ENCODE measurements at places on chromosomes 2 and 18. TPM values are rescaled to one million over a fixed set of nuclear protein-coding genes. Genes with fewer than 3 reads are reported as not detected.

GRCh38 chr2:227033471-227034148 lies 130.4 kb downstream of the COL4A4 start:
- no peaks in the 10 kb centered on the region for H3K36me3 ChIP-seq
- H3K4me1 ChIP-seq = no peaks in the 10 kb centered on the region
- no peak overlapping the region for H3K27ac ChIP-seq
- DNase-seq = peak; percentile 54
- no peak overlapping the region for H3K4me3 ChIP-seq
- H3K27me3 ChIP-seq = no peaks in the 10 kb centered on the region

GRCh38 chr18:35610724-35611123 lies 29.2 kb downstream of the GALNT1 start:
- no peaks in the 10 kb centered on the region for H3K4me1 ChIP-seq
- no peak for DNase-seq
- no peaks in the 10 kb centered on the region for H3K36me3 ChIP-seq

DNA sequence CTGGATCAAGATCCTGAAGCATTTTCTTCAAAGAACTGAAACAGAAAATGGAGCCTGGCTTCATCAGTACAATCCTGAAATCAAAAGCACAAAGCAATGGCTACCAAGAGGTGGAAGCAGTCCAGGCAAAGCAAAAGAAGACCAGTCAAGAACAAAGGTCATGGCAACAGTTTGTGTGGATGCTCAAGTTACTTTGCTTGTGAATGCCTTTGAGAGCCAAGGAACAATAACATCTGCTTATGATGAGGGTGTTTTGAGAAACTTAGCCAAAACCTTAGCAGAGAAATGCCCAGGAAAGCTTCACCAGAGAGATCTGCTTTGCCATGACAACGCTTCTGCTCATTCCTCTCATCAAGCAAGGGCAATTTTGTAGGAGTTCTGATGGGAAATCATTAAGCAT lies 723.1 kb downstream of the TMEM182 start:
- no peak overlapping the region for H3K27ac ChIP-seq
- H3K27me3 ChIP-seq = no peaks in the 10 kb centered on the region
- no peak for DNase-seq

SERPINB3 gene
- not detected for total RNA-seq

HOXD10 gene
- not detected for total RNA-seq

GRCh38 chr2:64330281-64331113 lies 123.5 kb upstream of the LGALSL start:
- DNase-seq = peak; percentile 93
- peak overlapping the region; percentile 79 for H3K27ac ChIP-seq
- no peak overlapping the region for H3K4me3 ChIP-seq
- H3K36me3 ChIP-seq = no peaks in the 10 kb centered on the region
- H3K27me3 ChIP-seq = no peaks in the 10 kb centered on the region

- H3K36me3 ChIP-seq = no peaks in the 10 kb centered on the region
- no peak overlapping the region for H3K27ac ChIP-seq
- DNase-seq = no peak
- no peaks in the 10 kb centered on the region for H3K27me3 ChIP-seq
Measured at GRCh38 chr2:160486341-160486740, 7.3 kb downstream of the RBMS1 start.

DNA sequence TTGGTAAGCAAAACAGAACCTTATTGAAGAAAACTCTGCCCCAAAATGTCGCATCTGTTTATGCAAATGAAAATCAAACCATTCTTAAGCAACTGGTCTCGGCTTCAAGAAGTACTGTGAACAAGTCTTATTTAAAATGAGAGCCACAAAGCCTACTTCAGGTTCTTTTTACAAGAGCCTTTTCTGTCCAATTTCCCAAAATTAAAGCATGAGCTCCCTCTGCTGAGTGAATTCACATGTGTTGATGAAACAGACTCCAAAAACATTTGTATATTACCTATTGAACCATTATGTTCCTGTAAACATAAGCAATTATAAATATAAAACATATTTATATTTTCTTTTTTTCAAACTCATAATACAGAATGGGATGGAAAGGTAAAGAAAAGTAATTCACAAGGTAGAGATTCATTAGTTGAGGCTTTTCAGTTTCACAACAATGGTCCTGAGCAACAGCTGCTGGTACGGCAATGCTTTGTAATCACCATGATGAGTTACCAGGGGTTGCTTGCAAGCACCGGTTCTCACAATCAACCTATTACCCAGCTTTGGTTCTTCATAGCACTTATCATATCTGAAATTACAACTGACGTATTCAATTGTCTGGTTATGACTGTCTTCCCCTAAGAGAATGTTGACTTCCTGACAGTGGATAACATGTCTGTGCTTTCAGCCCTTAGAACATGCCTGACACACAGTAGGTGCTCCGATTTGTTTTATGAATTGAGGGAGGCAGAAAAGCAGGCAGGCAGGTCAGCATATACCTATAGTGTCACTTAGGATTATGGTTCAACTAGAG lies 108.4 kb upstream of the BZW1 start:
- H3K27ac ChIP-seq = no peak overlapping the region
- no peaks in the 10 kb centered on the region for H3K4me1 ChIP-seq
- DNase-seq = no peak
- H3K4me3 ChIP-seq = no peak overlapping the region
- H3K36me3 ChIP-seq = no peaks in the 10 kb centered on the region

CFAP221 gene
- 20.8 TPM for total RNA-seq

CFAP65 gene
- 4.3 TPM for total RNA-seq
